Effector CD4-positive, alpha-beta T cell (primary cell): ENCODE measurements at places on chromosomes 3 and 15.

DNA sequence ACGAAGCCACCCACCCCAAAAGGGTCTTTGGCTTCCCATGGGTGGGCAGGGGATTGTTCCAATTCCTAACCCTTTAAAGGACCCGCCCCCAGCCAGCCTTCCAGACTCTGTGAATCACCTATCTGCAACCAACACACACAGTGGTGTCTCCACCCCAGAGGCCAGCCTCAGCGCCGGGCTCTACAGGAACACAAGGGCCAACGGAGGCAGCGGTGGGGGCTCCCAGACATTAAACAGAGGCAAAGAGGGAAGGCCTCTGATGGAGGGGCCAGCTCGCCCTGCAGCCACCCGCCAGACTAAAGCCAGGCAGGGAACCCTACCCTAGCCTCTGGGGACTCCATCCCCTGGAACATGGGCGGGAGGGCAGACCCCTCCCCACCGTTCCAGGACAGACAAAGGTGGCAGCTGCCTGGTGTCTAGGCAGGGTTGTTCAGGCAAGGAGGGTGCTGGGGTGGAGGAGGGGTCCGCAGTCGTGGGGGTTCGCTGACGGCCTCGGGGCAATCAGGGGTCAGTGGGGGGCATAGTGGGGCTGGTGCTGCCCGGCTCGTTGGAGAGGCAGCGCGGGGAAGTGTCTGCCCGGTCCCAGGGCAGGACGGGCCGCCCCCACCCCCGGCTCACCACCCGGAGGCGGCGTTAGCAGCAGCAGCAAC is 448 bp downstream of the SHISA5 start:
- no peak for DNase-seq

GRCh38 chr3:146640955-146641867 is 36.1 kb upstream of the PLSCR5 start:
- DNase-seq: no peak

DNA sequence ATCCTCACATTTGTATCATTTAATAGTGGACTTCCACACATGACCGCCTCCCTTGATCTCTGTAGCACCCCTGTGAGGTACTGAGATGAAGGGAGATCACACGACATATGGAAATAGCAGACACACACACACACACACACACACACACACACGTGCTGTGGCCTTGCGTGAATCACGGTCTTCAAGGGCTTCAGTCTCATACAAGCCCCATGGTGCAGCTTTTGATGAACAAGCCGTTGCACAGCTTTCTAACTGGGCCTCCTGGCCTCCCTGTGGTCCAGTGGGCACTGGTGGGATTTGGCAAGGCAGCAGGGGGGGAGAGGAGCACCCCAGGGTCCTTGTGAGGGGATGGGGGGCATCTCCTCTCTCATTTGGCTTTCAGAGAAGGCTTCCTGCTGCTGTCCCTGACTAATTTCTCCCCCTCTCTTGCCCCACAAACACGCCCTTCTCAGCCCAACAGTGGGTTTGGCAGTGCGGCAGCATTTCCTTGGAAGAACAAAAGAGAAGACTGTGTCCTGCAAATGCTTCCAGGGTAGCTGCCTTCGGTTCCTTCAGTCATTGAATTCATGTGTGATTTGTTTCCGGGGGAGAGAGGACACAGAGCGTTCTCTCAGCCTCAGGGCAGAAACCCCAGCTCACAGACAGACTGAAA is 98.7 kb downstream of the SMAD6 start:
- no peak for DNase-seq

GRCh38 chr15:92885224-92886041 is 14.7 kb upstream of the CHD2 start:
- no peak for DNase-seq

DNA sequence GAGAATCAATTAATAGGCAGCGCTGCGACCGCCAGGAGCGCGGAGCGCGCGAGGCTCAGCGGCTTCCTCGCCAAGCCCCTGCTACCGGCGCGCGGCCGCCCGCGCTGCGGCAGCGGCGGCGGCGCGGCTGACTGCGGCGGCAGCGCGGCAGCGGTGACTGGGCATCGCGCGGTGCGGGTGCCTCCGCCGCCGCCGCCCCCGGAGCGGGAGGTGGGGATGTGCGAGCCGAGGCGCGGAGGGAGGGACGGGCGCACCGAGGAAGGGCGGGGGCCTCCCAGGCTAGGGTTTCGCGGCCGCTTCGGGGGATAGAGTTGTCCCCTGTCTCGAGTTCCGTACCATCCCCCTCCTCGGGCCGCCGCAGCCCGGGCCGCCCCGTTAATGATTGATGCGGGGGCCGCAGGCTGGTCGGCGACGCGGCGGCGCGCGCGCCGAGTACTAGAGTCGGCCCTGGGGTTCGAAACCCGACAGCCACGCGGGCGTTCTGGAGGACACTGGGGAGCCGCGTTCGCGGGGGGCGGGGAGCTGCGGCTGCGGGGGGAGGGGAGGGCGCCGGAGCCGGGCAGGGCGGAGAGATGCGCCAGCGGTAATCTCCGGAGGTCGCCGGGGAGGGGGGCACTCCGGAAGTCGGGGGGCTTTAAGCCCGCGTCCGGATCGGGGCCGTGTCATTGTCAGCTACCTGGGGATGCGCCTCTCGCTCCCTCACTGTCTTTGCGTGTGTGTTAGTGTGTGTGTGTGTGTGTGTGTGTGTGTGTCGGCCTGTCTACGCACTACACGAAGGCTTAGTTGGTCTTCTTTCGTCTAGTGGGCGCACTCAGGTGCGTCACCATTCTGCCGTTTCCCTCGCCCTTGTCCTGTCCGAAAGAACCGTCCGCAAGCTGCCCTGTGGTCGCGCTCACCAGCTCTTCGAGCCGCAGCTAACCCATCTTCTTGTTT is at the start of gene PAQR9:
Gene PAQR9, minus strand, starts transcription at position 159 of the 933 bp plus-strand sequence. CDS start 338 bp downstream, outside the sequence.
- DNase-seq: no peak

GRCh38 chr3:1017870-1018269 is 75.0 kb upstream of the CNTN6 start:
- DNase-seq: no peak

DNA sequence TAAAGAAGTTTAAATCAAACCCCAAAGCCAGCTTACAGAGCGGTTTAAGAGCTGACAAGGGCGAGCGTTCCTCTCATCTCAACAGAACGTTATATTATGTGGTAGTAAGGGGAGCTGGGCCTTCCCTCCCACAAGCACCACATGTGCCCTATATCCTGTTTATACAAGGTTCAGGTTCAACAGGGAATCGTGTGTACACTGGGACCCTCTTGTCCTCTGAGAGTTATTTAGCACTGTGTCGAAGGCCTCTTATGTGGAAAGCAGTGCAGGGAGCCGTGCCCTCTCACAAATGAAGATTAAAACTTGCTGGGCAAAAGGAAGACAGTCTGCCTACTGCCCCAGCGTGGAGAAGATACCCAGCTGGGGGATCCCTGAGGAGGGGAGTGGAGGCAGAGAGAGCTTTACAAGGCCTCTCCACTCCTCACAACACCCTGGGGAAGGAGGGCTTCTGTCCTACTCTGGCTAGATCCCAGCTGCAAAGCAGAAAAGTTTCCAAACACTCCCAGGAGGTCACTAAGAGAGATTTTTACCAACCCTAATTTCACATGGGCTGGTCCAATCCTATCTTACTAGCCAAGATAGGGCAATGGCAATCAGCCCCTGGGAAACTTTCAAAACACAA is 2.9 kb downstream of the TLE3 start:
- no peak for DNase-seq

- DNase-seq: no peak
Measured at GRCh38 chr15:77807115-77807514, 174.4 kb upstream of the LINGO1 start.
